ENCODE measurements at places on chromosomes 1 and 21.

- no peak for DNase-seq
Observed at GRCh38 chr1:116253566-116254382, 119.3 kb upstream of the ATP1A1 start.

DNA sequence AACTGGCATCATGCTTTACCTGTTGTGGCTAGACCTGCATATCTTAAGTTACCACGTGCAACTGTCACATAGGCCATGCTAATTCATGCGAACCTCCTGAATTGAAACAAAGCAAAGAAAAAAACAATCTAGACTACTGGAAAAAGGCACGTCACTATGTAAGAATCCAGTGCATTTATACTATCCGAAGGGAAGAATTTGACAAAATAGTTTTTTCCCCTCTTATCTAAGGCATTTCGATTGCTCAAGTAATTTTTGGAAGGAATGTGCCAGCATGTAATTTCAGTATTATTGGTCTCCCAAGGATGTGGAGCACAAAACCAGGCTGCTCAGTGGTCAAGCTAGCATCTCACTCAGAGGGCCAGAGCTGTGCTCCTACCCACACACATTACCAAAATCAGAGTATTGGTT, 31.5 kb upstream of the C1orf198 start:
- DNase-seq = no peak

DNA sequence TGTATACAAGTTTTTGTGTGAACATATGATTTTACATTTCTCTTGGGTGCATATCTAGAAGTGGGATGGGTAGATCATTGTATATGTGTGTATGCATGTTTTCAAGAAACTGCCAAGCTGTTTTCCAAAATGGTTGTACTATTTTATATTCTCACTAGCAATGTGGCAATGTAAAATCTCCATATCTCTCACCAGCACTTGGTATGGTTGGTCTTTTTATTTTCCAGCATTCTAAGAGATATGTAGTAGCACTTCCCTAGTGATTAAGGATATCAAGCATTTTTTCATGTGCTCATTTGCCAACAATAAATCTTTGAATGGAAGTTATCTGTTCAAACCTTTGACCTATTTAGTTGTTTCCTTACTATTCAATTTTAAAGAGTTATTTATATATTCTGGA, 310.7 kb downstream of the ZNF326 start:
- DNase-seq = no peak

- DNase-seq = no peak
Observed at GRCh38 chr1:30883389-30884172, 25.0 kb downstream of the SDC3 start.

DNA sequence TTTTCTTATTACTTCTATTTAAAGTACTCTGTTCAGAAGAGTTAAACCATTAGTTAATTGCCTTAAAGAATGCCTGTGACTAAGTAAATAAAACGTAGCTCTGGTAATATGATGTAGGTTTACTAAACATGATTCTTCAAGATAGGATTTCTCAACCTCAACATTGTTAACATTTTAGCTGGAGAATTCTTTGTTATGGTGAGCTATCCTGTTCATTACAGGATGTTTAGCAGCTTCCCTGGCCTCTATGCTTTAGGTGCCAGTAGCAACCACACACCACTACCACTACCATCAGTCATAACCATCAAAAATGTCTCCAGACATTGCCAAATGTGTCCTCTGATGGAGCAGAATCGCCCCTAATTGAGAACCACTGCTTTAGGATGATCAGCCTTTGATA, 10.7 kb downstream of the RPF1 start:
- no peak for DNase-seq

DNA sequence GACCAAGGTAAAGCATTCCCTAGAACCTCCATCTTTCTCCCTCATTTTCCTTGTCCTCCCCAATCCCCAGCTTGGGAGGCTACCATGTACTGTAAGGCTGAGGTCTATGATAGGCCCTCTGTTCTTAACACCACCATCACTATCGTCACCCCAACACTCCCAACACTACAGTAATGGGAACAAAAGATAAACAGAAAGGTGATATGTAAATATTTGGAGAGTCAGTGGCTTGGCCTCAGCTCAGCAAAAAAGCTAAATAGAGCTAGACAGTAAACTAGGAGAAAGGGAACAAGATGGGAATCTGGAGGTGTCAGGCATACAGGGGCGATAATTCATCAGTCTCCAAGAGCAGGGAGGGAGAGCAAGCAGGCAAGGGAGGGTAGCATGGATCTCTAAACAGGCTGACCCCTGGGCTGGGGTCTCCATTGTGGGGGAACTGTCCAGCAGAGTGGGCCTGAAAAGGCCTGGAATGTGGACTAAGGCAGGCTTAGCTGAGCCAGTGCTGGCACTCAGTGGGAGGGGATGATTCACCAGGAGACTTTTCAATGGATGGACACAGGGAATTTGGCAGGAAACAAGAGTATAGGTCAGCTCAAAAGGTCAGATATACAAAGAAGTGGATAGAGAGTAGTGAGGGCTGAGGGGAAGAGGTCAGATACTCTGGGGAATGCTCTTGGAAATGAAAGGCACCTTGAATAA, 6.7 kb downstream of the WNT2B start:
- DNase-seq = no peak

- DNase-seq = no peak
Observed at GRCh38 chr1:44035726-44036408, 4.6 kb upstream of the SLC6A9 start.

GRCh38 chr1:63984930-63985290, 211.1 kb downstream of the ROR1 start:
- no peak for DNase-seq

GRCh38 chr1:67970088-67970487, 80.3 kb downstream of the DIRAS3 start:
- DNase-seq = no peak

- no peak for DNase-seq
Observed at GRCh38 chr1:109027841-109028240, 14.1 kb downstream of the WDR47 start.

- no peak for DNase-seq
Observed at GRCh38 chr1:217136895-217137205, 413.6 kb upstream of the ESRRG start.

- no peak for DNase-seq
Observed at GRCh38 chr1:204177133-204177532, 11.0 kb upstream of the REN start.

- no peak for DNase-seq
Observed at GRCh38 chr1:209190591-209191261, 392.8 kb upstream of the CAMK1G start.

DNA sequence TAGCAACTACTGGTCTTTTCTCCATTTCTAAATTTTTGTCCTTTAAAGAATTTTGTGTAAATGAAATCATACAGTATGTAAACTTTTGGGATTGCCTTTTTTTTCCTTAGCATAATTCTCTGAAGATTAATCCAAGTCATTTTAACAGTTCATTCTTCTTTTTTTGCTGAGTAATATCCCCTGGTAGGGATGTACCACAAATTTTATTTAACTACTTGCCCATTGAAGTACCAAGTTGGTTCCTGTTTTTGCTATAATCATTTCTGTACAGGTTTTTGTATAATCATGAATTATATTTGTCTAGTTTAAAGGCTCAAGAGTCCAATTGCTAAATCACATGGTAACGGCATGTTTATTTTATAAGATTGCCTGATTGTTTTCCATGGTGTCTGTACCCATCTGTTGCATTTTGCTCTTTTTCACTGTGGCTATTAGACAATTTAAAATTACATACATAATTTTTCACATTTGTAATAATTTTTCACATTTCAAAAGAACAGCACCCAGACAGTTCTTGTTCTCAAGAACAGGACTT, 891.1 kb downstream of the USP25 start:
- DNase-seq = no peak

DNA sequence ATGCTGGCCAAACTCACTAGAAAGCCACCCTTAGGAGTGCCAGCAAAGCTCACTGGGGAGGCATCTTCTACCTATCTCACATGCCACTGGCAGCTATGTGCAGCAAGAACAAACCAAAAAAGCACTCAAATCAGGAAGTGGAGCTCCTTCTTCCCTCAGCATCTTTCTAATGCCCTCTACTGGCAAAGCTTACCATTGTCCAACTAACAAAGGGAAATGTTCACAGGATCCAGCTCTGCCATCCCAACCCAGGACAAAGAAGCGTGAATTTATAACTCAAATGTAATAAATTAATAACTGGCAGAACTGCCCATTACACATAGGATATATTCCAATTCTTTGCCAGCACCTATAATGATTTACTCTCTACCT, 38.9 kb downstream of the LEPR start:
- DNase-seq = no peak

DNA sequence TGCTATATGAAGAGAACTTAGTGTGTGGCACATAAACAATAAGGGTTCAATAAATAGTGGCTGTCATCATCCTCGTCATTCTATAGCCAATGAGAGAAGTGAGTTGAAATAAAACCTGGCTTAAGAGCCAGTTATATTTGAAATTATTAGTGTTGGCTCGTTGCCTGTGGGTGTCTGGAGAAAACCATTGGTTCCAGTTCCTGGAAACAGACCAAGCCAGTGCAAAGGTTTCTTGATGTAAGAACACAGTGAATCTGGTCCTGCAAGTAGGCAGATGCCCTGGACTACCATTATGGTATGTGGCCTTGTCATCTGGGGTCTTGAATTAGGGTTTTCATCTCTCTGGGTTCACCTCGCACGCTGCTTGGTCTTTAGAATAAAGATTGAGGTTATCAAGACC, 43.3 kb downstream of the URB2 start:
- no peak for DNase-seq

DNA sequence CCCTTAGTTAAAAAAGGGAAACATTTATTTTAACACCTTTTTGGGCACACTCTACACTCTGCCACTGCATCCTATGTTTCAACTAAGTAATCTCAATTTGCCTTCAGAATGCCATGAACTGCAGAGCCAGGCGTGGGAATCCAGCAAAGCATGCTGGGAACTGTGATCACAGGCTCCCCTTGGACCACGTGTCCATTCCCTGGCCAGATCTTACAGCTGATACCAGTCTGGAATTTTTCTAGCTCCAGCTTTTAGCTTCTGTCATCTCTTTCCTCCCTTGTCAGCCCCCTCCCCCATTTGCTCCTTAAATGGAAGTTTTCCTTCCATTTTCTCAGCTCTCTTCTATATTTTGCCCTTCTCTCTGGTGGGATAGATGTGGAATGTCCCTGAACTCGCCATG, 29.4 kb downstream of the RCSD1 start:
- DNase-seq = no peak

All from CD4-positive, alpha-beta T cell treated with Interleukin-17A for 4 hours (primary cell).